Naive thymus-derived CD8-positive, alpha-beta T cell (primary cell): ENCODE measurements at places on chromosomes 5 and 9. TPM values are rescaled to one million over a fixed set of nuclear protein-coding genes. Genes with fewer than 3 reads are reported as not detected.

DNA sequence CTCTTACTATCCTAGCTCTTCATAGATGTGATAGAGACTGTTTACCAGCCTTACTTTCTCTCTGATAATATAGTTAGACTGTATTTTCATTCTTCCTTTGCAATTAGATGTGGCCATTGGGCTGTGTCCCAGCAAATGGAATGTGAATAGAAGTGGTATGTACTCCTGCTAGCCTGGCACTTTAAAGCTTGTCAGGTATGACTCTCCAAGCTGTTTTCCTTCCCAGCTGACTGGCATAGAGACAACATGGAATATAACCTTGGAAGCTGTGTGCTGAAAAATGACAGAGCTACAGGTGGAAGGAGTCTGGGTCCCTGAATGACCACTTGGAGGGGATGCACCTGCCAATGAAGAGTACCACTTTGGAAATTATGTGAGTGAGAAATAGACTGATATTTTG, 116.2 kb downstream of the DIRAS2 start:
- no peak for DNase-seq
- no peaks in the 10 kb centered on the region for H3K4me1 ChIP-seq
- H3K4me3 ChIP-seq: no peak overlapping the region
- H3K36me3 ChIP-seq: no peaks in the 10 kb centered on the region
- no peak overlapping the region for H3K27ac ChIP-seq

DNA sequence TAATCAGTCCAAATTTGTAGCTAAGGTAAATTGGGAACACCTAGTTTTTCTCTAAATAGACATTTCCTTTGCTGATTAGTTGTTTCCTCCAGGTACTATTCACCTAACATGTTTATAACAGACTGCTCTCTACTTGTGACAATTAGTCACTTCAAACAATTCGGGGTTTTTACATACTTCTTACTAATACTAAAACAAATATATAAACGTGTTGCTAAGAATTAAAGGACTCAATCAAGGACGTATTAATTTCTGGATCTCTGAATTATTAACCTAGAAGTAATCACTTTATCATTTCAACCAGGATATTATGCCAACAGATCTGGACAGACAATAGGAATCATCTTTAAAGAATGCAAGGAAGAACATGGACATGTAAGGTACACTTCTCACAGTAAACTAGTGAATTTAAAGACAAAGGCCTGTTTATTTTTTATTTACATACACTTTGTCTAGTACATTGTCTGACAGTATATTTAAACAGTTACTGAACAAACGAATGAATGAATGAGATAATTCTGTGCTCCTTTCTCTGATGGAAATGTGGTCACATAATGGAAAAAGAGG, 22.3 kb downstream of the PJA2 start:
- H3K4me3 ChIP-seq: no peak overlapping the region
- no peaks in the 10 kb centered on the region for H3K27me3 ChIP-seq
- DNase-seq: no peak
- no peak overlapping the region for H3K27ac ChIP-seq
- H3K36me3 ChIP-seq: peaks cover 22% of the 10 kb centered on the region
- H3K4me1 ChIP-seq: peaks cover 77% of the 10 kb centered on the region

GRCh38 chr9:125759764-125760129, 12.6 kb downstream of the PBX3 start:
- H3K27ac ChIP-seq: no peak overlapping the region
- peaks cover 13% of the 10 kb centered on the region for H3K4me1 ChIP-seq

DNA sequence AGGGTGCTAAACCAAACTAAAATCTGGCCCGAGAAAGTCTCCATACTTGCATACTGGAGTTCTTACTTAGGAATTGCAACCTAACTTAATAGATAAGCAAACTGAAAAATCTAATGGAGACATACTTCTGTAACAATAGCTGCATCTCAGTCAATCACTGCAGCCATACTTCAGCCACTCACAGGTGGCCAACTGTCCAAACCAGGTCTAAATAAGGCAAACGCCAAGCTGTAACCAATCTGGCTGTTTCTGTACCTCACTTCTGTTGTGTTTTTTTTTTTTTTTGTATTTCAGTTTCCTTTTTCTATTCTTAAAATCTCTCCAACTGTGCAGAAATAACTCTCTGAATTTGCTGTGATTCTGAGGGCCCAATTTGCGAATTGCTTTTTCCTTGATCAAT, 4.4 kb upstream of the NDUFB6 start:
- H3K27ac ChIP-seq: no peak overlapping the region
- no peaks in the 10 kb centered on the region for H3K36me3 ChIP-seq
- H3K27me3 ChIP-seq: peaks cover 5% of the 10 kb centered on the region
- DNase-seq: no peak

- H3K4me3 ChIP-seq: no peak overlapping the region
- H3K36me3 ChIP-seq: no peaks in the 10 kb centered on the region
- peaks cover 3% of the 10 kb centered on the region for H3K27me3 ChIP-seq
- no peak for DNase-seq
Measured at GRCh38 chr5:54795284-54795683, 190.1 kb downstream of the ESM1 start.

The ALDH7A1 gene
- total RNA-seq: 5.3 TPM

The DNAH5 gene
- total RNA-seq: not detected
